ENCODE measurements at places on chromosomes 7 and 10.

DNA sequence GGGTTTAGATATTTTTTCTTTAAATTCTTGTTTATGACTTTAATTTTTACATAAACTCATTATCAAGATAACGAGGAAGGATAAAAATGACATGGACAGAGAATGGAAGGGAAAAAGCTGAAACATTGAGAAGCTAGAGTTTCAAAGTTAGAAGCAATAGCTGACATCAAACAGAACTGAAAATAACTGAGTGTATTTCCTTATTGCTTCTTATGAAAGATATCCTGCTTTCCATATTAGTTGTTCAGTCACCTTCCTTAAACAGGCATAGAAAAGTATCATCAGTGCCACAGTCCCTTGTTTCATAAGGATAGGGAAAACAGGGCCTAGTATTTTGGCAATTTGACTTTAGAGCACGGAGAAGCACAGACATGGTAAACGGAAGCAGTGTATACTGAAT lies 460.5 kb upstream of the GHITM start:
- DNase-seq: no peak

GRCh38 chr10:94042001-94042833 lies 48.5 kb downstream of the PLCE1 start:
- DNase-seq: no peak

GRCh38 chr7:117974891-117975290 lies 101.7 kb upstream of the CTTNBP2 start:
- no peak for DNase-seq

GRCh38 chr10:114881901-114882300 lies 56.1 kb upstream of the TRUB1 start:
- DNase-seq: no peak

DNA sequence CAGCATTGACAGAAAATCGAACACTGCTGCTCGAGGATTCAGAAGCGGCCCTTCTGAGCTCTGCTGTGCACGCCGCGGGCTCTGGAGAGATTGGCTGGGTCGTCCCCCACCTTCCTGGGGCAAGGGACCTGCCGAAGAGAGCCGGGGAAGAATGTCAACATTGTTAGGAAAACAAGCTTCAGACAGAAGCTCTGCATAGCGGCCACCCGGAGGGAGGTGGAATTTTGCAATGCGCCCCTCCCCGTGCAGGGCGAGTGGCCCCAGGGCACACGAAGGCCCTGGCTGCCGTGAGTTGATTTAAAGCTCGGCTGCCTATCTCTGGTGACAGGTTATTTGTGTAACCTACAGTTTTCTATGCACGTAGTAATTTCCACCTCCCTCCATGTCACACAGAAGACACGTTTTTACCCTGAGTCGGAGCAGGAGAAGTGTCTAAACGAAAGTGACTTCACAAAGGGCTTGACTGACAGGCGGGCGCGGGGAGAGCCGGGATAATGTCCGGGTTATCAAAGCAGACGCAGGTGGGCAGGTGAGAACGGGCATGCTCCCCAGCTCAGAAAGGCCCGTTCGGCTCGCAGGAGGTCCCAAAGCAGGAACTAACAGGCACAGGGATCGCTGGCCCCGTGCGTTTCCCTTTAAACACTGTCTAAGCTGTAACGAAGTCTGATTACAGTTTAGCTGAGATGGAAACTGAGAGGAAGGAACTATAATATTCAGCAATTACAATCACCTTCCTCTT lies 84.6 kb downstream of the PDGFA start:
- no peak for DNase-seq

DNA sequence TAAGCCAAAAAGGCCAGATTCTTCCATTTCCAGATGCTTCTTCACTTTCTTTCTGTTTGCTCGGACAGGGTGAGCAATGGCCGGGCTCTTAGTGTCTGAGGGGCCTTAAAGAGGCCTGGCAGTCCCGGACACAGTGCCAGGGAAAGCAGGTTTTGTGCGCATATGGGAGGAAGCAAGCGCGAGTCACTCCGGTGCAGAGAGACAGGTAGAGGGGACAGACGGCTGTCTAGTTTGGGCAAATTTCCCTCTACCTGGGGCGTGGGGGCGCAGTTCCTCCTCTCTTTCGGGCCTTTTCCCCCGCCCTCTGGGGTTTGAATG lies 4.7 kb downstream of the NEUROD6 start:
- no peak for DNase-seq

- DNase-seq: no peak
Measured at GRCh38 chr7:17166824-17167379, 131.6 kb upstream of the AHR start.

- DNase-seq: no peak
Measured at GRCh38 chr7:154860621-154861375, 142.1 kb downstream of the PAXIP1 start.

DNA sequence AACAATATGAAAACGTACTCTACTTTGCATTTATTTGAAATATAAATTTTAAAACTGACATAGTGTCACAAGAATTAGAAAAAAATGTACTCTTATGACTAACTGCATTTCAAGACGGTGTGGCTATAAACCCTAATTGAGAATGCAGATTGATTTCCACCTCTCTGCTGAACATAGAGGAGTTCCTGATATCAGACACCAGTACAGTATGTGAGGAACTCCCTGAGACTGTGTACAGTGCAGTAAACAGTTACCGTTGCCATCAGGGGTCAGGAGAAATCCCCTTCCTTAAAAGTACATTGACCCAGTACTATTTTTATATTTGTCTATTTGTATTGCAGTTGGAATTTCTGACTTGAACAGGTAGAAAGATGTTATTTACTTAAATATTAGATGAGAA lies 61.8 kb upstream of the DKK1 start:
- DNase-seq: no peak

- DNase-seq: no peak
Measured at GRCh38 chr7:93636276-93636675, 61.8 kb upstream of the CALCR start.

DNA sequence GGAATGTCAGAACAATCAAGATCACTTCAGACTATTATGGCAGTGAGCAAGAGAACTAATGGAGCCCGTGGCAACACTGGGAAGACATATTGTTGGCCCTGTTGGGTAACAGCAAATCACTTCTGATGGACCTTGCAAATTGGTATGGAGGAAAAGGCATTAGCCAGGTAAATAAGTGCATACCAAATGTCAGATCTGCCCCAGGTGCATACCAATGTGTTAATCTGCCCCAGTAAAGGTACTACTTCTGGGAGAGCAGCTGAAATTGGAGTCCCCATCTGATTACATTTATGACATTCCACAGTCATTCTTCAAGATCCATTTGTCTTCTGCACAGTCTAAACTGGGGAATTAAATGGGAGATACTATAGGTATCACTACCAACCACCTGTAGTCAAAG lies 3.7 kb upstream of the SGMS1 start:
- DNase-seq: no peak

DNA sequence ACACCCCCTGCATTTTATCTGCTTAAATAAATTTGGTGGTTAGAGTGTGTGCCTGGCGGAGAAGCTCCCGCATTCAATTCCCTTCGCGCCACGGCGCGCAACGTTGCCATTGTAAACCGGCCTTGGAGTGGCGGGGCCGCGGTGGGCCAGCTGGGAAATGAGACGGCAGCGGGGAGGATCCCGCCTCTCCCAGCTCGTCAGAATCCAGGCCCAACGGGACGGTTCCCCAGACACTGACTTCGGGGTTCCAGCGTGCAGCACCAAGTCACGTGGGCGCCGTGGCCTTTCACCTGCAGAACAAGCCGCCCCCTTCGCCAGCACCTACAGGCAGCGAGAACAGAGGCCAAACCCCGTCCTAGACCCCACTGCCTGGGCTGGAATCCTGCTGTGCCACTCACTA lies 103.4 kb downstream of the GRID1 start:
- no peak for DNase-seq

- no peak for DNase-seq
Measured at GRCh38 chr7:137434946-137435345, 91.4 kb upstream of the PTN start.

DNA sequence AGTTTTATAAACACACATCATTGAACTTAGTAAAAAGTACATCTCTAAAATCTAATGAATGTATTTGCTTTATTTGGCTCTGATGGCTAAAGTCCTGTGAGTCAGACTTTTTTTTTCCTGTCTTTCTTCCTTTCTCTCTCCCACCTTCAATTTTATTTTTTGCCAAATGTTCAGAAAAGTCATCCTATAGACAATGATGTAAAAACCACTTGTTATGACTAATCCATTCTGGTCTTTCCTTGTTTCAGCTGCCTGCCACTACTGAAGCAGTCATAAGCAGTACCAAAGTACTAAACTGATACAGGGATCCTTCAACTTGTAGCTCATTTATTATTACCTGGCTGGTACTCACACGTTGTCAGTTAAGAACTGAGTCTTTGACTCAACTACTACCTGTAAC lies 23.9 kb downstream of the HECTD2 start:
- DNase-seq: no peak

- no peak for DNase-seq
Measured at GRCh38 chr7:135726276-135726788, 1.7 kb downstream of the SLC13A4 start.

DNA sequence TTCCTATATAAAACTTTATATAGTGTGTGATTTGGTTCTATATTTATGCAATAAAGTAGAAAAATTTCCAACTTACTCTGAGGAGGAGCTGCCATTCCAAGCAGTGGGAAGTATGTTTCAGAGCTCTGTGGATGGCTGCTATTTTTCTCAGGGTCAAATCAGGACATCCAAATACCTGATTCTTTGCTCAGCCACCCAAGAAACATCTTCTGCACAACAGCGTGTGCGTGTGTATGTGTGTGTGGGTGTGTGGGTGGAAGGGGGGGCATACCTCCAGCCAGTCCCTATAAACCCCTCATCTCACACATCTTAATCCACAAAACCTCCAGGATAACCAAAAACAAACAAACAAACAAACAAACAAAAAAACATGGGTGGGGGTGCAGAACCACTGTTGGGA lies 66.3 kb upstream of the EMX2 start:
- no peak for DNase-seq

DNA sequence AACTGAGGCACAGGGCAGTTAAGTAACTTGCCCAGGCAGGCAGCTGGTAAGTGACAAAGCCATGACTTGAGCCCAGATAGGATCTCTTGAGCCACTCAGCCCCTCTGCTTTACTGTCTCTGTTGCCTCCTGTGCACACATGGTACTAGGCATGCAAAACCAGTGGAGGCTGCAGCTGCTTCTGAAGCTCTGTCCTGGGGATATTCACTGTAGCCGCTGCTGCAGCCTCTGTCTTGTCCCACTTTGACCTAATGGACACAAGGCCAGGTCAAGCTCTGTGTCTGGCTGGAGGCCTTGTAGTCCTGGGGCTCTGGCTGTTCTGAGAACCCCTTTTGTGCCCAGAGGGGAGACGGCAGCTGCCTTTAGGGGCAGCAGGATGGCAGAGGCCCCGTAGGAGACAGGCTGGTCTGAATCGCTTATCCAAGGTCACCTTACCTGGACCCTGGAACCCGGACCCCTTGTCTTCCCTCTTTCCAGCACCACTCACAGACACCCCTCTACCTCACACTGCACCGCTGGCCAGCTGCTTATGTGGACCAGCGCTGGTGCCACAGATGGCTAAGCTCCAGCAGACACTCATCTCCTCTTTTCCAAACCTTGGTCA lies 57.6 kb downstream of the TSPAN15 start:
- DNase-seq: no peak

DNA sequence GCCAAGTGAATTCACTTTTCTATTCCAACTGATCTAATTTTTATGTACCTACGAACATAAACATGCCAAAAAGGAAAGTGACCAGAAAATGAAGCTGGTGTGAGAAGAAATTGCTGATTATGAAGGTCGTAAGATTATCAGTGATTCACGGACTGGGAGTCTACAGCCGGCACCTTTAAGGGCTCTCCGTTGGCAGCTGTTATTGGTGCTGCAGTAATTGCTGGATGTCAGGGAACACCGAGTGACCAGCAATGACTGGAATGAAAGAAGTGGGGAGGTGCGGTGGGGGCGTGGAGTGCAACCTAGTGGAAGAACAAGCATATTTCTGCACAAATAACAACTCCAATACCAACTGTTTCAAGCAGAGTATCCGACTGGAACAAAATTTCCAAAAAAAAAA lies 109.8 kb upstream of the TARP start:
- no peak for DNase-seq

GRCh38 chr10:53697038-53697437 lies 924.5 kb upstream of the MBL2 start:
- no peak for DNase-seq

DNA sequence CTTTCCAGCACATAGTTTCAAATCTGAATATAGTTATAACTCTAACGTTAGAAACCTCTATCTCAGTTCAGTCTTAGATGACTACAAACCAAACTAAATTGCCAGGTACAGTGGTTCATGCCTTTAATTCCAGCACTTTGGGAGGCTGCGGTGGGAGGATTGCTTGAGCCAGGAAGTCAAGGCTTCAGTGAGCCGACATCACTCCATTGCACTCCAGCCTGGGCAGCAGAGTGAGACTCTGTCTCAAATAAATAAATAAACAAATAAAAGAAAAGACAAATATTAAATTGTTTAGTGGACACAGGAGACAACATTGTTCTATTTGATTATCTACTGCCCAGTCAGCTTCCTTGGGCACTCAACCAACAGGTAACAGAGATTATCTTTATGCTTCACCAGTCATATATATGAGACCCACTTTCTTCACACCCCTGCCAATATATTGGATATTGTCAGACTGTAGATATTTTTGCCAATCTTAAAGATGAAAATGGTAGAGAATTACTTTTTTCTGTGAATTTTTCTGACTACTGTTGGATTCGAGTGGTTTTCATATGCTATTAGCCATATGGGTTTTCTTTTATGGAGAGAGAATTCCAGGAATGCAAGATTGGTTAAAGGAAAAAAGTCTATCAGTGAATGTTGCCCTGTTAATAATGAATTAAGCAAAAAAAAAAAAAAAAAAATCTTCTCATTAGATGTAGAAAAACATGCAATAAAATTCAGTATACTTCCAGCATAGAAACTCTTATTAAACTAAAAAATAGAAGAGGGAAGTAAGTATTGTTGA lies 16.0 kb downstream of the HDAC9 start:
- DNase-seq: no peak

GRCh38 chr7:93562936-93563335 lies 11.6 kb downstream of the CALCR start:
- DNase-seq: no peak

DNA sequence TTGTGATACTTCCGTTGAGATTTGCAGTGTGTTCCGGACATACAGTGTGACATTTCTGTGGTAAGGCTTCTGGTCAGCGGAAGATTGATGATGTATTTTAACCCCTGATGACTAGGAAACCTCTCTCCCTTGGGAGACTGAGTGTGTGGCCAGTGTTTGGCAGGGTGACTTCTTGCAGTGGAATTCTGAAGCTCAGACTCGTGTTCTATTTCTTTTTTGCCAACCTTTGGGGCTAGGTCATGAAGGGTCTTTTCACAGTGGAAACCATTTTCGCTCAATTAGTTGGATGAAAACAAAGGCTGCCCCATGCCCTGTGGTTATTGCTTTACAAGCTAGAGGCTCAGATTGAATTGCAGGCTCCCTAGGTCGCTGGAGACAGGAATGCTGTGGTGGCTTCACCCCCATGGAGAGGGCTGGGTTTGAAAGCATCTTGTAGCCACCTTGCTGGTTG lies 288.9 kb downstream of the BBS9 start:
- no peak for DNase-seq

All from AG04449 (cell line).